Stimulated activated CD8-positive, alpha-beta memory T cell treated with anti-CD3 and anti-CD28 coated beads, Interleukin-15, amount 100 ng/mL, for 1 hour (primary cell): ENCODE measurements at places on chromosomes 1 and 21.

GRCh38 chr1:75786901-75787493 is 941 bp downstream of the RABGGTB start:
- no peak for DNase-seq

GRCh38 chr1:180524160-180524914 is 22.0 kb upstream of the ACBD6 start:
- DNase-seq = no peak

DNA sequence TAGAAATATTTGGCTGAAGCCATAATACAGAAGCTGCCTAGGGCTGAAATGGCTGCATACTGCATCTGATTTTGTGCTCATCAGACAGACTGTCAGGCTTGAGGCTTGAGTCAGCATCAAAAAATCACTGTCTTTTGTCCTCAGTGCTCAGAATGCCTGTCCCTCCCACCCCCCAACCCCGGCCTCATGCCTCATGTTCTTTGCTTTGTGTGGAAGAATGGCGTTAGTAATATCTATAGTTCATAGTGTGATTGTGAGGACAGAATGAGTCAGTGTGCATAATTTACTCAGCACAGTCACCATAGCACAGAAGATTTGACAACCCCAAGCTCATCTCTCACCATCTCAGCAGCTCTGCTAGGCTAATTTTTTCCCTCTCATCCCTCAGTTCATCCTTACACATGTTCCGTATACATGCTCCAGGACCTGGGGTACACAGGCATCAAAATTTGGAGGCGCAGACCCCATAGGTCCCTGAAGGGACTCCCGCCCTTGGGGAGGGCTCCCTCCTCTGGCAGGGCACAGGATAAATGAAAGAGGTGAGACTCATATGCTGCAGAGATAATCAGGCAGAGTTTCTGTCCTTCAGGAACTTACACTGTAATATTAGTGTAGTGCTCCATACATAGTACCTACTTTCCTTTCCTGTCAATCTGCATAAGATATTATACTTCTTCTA is 159.1 kb upstream of the C8B start:
- no peak for DNase-seq

DNA sequence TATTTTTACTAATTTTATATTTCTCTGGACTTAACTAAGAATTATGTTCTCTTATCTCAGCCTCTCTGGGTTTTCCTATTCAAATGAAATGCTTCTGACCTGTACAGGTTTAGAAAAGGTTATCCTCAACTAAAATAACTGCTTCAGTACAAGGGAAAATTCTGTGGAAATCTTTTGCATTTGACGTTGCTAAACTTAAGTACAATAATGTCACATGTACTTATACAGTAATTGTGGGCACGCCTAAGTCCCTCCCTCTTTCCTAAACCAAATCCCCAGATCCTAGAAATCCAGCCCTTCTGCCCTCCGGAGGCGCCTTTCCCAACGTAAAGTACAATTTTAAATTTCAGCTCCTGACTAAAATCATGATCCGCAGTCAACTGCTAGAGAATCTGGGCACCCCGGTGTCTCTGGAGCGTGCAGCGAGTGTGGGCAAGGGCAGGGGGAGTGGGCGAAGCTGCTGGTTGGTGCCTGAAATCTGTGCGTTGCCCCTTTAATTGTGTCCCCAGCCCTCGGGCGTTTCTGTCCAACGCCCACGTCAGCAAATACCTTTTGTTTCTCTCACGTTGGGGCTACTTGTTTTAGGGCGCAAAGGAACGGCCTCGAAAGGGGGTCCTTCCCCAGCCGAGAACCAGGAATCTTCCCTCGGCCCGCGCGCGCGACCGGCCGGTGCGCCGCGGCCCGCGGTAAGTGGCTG is at the start of gene ZBTB8A:
Gene ZBTB8A (plus strand): TSS at position 541 of the 697 bp plus-strand sequence. CDS start 53,505 bp downstream, outside the sequence.
- no peak for DNase-seq

- no peak for DNase-seq
Measured at GRCh38 chr1:48469616-48470480, 2.2 kb downstream of the SPATA6 start.

DNA sequence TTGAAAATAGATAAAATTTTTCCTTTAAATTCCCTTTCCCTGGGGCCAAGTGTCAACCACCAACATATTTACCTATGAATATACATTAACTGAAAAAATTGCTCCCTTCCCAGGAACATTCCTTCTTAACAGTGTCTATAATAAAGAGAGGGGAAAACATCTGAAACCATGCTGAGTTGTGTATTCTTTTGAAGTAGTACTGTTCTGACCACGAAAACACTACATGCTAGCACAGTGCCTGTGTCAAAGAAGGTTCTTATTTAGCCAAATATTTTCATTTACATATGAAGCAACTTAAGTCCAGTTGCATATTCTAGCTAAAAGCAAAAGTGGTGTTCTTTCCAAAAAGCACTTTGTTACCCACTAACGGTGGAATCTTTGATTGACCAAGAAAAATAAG is 311.2 kb downstream of the VAV3 start:
- no peak for DNase-seq

GRCh38 chr1:79524126-79524525 is 517.6 kb upstream of the ADGRL4 start:
- DNase-seq = no peak
